ENCODE measurements at places on chromosomes 4 and X.

- no peak for DNase-seq
Observed at GRCh38 chr4:85488416-85488815, 13.5 kb downstream of the ARHGAP24 start.

- no peak for DNase-seq
Observed at GRCh38 chr4:26069218-26069617, 155.2 kb downstream of the SMIM20 start.

GRCh38 chr4:156754832-156755570, 216.6 kb downstream of the PDGFC start:
- no peak for DNase-seq

- DNase-seq = no peak
Observed at GRCh38 chrX:121013897-121014455, 28.4 kb upstream of the CT47A1 start.

GRCh38 chr4:83449009-83449408, 6.6 kb downstream of the HELQ start:
- DNase-seq = no peak

GRCh38 chr4:10872833-10873517, 188.4 kb upstream of the CLNK start:
- DNase-seq = no peak

GRCh38 chrX:129694805-129695204, 40.0 kb upstream of the APLN start:
- DNase-seq = no peak

DNA sequence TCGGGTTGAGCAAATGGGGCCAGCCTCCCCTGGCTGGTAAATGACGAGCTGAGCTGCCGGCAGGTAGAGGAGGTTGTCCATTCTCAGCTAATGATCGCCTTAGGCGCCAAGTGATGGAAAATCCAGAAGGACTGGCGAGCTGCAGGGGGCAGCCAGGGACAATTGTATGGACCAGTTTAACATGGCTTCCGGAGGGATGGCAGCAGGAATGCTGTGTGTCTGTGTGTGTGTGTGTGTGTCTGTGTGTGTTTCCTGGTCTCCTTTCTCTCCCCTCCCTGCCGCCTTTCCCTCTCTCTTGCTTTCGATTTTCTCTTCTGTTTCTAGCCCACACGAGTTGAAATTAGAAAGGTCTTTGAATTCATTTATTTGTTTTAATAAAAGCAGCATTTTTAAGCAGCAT, 45.2 kb upstream of the BCOR start:
- no peak for DNase-seq

DNA sequence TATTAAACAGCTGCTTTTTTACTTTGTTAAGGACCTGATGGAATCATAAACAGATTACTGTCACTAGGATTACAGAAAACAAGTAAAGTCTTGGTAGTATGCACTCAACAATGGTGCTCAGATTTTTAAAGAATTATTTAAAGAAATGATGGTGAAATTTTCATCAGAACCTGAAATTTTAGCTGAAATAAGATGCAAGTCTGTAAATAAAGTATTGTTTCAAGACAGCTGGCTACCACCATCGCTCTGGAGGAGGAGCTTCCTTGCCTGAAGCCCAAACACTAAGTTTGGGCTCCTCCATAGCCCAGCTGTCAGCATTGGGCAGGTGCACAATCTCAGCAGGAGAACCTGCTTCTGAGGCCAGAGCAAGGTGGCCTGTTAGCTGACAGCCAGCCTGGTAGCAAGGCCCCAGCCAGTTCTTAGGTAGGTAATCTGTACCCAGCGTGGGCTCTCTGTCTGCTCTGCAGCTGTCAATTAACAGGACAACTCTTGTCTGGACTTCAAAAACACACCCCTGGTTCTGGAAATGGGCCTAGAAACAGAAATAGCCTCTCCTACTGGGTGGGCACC, 4.6 kb downstream of the GAB1 start:
- DNase-seq = no peak

GRCh38 chr4:87141428-87141827, 79.0 kb downstream of the KLHL8 start:
- no peak for DNase-seq
